ENCODE measurements at places on chromosomes 1 and 21. TPM values are rescaled to one million over a fixed set of nuclear protein-coding genes. Genes with fewer than 3 reads are reported as not detected.

Gene DESI2
- polyA plus RNA-seq = 44.9 TPM

Gene BLACAT1
- polyA plus RNA-seq = 0.06 TPM

Gene OR2L2
- polyA plus RNA-seq = not detected

- no peak for DNase-seq
Measured at GRCh38 chr1:28126783-28127490, 38.5 kb upstream of the EYA3 start.

- DNase-seq = peak; percentile 10
Measured at GRCh38 chr1:44485229-44485933, 80.3 kb downstream of the RNF220 start.

DNA sequence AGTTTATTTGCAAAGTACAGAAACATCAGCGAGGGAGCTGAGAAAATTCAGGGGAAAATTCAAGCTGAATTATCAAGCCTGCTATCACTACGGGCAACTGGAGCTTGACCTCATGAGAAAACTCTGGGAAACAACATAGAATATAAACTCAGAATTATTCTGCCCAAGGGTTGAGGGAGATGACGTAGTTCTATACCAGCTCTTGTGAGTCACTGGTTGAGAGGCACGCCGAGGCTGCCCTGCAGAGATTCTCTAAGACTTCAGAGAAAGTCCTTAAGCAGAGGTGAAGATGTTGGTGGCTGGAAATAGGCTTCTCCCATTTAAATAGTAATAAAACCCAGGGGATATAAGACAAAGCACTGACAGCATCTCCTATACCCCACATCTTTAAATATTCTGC is 12.3 kb downstream of the SYDE2 start:
- no peak for DNase-seq

GRCh38 chr1:11337580-11338073 is 64.6 kb downstream of the UBIAD1 start:
- DNase-seq = no peak

DNA sequence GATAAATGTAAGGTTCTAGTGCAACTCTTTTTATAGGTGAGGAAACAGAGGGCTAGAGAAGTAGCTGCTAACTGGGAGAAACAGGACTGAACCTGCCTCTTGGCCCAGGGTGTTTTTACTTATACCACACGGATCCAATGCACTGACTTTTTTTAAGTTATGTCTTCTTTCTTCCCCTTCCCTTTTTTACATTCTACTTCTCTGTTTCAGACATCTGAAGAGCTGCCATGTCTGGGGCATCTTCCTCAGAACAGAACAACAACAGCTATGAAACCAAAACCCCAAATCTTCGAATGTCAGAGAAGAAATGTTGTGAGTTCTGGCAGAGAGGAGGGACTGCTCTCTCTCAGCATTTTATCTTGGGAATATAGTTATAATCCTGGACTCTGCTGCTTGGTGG is 1.4 kb downstream of the PFKFB2 start:
- no peak for DNase-seq

- no peak for DNase-seq
Measured at GRCh38 chr1:160129966-160130365, 14.4 kb downstream of the ATP1A2 start.
